ENCODE measurements at places on chromosomes 7 and 10.

DNA sequence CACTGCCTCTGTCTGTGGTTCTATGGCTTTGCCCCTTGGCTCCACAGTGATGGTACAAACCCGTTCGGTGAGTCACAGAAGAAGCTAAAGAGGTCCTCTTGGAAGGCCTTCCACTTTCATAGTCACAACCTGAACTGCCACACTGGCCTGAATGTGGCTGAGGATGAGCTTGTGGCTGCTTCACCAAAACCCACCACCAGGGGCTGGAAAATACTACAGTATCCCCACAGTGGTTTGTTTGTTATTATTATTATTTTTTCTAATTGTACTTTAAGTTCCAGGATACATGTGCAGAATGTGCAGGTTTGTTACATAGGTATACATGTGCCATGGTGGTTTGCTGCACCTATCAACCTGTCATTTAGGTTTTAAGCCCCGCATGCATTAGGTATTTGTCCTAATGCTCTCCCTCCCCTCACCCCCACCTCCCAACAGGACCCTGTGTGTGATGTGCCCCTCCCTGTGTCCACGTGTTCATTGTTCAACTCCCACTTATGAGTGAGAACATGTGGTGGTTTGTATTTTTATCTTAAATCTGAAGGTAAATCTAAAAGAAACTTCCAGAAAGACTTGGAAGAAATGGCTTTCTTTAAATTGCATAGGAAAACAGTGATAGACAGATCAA, 160.8 kb upstream of the NPSR1 start:
- no peak for DNase-seq

GRCh38 chr10:71880425-71881306, 29.6 kb upstream of the PSAP start:
- no peak for DNase-seq

GRCh38 chr10:95273393-95274312, 17.1 kb downstream of the PDLIM1 start:
- no peak for DNase-seq

DNA sequence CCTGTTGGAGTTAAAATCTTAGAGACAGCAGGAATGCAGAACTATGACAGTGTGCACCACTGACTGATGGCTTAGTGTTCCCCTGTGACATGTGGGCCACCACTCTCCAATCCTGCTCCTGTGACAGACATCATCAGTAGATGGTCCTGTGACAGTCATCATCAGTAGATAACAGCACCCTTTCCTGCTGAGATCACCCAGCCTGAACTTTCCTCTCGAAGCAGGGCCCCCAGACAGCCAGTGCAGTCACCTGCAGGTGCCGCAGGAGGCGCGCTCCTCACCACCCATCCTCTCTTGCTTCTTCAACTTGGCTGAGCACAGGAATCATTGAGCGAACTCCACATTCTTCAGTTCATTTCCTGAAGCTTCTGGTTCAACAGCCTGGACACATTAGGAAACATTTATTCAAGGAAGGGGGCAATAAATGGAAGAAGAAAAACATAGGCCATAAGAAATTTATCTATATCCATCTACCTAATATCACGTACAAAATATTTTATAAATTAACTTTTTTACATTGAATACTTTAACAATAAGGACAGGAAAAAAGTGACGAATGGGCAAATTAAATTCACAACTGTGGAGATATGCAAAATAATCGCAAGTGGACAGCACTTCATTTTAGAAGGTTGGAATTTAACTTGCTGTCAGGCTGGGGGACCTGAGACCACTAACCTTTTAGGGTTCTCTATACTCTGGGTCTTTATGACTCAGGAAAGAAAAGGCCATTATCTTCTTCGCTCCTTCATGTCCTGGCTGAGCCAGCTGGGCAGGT, 32.0 kb upstream of the MKI67 start:
- DNase-seq, result no peak

GRCh38 chr10:30894221-30894620, 137.4 kb downstream of the ZNF438 start:
- no peak for DNase-seq

- no peak for DNase-seq
Observed at GRCh38 chr7:73707045-73707631, 12.3 kb downstream of the STX1A start.

DNA sequence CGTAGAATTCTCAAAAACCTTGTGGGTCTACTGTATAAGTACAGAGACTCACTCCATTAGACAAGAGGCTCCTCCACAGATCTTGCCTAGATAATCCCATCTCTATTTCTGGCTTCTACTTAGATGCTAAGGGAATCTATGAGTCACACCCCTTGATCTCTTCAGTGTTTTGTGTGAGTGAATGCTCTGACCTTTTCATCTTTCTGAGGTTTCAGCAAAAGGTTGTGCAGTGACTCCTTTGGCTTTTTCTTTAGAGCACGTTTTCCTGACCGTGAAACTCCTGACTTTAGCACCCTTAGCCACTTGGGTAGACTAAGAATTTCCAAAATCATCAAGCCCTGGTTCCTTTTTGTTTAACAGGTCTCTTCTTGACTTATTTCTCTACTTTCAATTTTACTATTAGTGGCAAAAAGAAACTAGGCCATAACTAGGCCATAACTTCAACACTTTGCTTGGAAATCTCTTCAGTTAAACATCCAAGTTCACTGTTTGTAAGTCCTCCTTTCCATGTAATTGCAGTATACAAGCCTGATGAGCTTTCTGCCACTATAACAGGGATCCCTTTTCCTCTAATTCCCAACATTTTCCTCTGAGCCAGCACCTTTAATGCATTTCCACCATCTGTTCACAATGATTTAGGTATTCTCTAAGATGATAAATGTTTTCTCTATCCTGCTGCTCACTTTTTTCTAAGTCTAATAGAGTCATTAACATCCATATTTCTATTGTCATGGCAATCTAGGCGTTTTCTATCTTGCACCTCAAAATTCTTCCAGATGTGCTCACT, 19.4 kb downstream of the COPG2 start:
- no peak for DNase-seq

DNA sequence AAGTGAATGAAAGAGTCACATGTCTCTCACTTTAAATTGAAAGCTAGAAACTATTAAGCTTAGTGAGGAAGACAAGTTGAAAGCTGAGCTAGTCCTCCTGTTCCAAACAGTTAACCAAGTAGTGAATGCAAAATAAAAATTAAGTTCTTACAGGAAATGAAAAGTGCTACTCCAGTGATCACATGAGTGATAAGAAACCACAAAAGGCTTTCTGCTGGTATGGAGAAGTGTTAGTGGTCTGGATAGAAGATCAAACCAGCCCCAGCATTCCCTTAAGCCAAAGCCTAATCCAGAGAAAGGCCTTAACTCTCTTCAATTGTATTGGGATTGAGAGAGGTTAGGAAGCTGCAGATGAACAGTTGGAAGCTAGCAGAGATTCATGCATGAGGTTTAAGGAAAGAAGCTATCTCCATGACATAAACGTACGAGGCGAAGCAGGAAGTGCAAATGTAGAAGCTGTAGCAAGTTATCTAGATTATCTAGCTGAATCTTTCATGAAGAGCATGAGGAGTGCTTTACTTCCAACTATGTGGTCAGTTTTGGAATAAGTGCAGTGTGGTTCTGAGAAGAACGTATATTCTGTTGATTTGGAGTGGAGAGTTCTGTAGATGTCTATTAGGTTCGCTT, 261.6 kb downstream of the MDFIC start:
- no peak for DNase-seq

GRCh38 chr7:91344911-91345310, 80.7 kb downstream of the FZD1 start:
- no peak for DNase-seq

GRCh38 chr10:64682043-64682442, 1160.8 kb downstream of the REEP3 start:
- DNase-seq, result no peak

DNA sequence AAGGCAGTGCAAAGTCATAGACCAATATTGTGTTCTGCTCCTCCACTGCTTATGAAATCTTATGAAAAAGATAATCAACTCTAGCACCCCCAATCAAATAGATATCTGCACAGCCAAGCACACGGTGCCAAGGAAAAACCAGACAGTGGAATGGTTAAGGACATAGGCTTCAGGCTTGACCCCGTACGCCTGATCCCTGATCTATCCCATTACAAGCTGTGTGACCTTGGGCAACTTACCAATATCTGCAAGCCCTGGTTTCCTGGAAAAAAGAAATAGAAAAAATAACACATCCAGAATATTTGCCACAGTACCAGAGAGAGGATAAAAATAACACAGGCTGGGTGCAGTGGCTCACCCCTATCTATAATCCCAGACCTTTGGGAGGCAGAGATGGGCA, 56.9 kb downstream of the GRB10 start:
- DNase-seq, result no peak

GRCh38 chr7:116999311-116999710, 46.0 kb downstream of the ST7 start:
- no peak for DNase-seq

DNA sequence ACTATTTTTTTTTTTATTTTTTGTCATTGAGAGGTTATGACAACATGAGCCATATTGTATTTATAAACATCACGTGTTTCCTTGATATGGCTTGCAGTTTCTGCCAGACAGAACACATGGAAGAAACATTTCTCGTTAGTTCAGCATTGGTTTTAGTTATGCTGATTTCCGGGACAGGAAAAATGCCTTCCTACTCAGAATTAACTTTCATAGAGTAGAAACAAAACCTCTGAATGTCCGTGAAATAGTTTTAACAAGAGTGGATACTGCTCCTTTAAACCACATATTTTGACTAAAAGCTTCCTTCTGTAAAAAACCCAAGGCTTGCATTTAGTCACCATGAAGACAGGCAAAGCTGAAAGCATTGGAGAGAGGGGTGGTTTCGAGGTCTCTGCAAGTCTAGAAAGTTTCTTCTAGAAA, 240.4 kb downstream of the KIAA1217 start:
- no peak for DNase-seq

- no peak for DNase-seq
Observed at GRCh38 chr7:127986581-127987521, 44.4 kb downstream of the LRRC4 start.

- no peak for DNase-seq
Observed at GRCh38 chr7:158268816-158269535, 318.6 kb downstream of the PTPRN2 start.

DNA sequence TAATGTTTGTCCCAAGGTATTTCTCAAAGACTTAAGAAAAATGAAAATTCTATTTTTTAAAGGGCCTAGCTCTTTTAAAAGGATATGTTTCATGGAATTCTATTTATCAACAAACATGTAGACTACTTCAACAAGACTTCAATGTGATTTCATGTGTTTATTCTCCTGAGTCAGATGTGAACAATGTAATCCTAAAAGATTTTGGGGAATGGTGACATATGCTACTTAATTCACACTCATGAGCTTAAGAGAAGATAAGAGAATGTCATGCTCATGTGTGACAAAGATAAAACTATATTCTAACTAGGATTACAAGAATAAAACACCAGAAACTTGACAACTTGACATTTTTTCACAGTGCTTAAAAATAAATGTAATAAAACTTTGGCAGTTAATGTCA, 127.5 kb downstream of the TES start:
- no peak for DNase-seq
